ENCODE measurements at places on chromosomes 7 and 10. TPM values are rescaled to one million over a fixed set of nuclear protein-coding genes. Genes with fewer than 3 reads are reported as not detected.

The PTF1A gene
- total RNA-seq = not detected

The WDFY4 gene
- 560 TPM for total RNA-seq

The CPN1 gene
- total RNA-seq = not detected

GRCh38 chr10:103197174-103197573 lies 4.1 kb upstream of the NT5C2 start:
- H3K27ac ChIP-seq = no peak overlapping the region
- H3K36me3 ChIP-seq = no peaks in the 10 kb centered on the region
- H3K4me3 ChIP-seq = no peak overlapping the region
- peaks cover 11% of the 10 kb centered on the region for H3K4me1 ChIP-seq
- DNase-seq = no peak
- H3K27me3 ChIP-seq = no peaks in the 10 kb centered on the region

DNA sequence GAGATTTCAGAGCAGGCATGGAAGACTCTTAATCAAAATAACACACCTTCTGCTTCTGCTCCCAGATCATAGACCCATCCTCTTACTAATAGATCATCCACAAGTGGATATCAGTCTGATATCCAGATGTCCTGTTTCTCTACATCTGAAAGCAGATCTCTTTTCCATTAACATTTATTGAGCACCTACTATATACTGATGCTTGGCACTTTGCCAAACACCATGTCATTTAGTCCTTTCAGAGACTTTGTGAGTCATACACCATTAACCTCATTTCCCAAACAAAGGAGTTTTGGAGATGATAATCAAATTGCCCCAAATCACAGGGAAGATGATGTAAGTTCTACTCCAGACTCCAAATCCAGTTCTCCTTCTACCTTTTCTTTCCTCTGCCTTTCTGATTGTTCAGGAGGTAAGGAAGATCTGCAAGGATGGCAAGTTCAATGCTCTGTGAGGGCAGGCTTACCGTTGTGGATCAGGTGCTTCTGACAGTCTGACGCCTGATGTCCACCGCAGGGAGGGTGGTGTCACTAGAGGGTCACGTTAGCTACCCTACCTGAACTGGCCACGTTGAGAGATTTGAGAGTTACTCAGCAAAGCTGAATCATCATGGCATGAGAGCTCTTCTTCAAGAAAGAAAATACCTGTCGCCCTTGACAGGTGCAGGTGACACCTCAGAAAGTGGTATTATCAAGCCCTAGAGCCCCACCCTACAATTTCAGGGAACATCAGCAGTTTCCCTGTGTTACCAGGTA lies 269.6 kb upstream of the ZMIZ1 start:
- H3K27ac ChIP-seq = no peak overlapping the region
- no peaks in the 10 kb centered on the region for H3K27me3 ChIP-seq
- H3K4me3 ChIP-seq = no peak overlapping the region
- H3K4me1 ChIP-seq = no peaks in the 10 kb centered on the region

- H3K27me3 ChIP-seq = no peaks in the 10 kb centered on the region
- DNase-seq = peak; percentile 30
- H3K27ac ChIP-seq = no peak overlapping the region
- no peaks in the 10 kb centered on the region for H3K36me3 ChIP-seq
These were observed 78.7 kb downstream of the FAM107B start for GRCh38 chr10:14695847-14696480.

- no peak for DNase-seq
- H3K4me1 ChIP-seq = no peaks in the 10 kb centered on the region
- no peaks in the 10 kb centered on the region for H3K27me3 ChIP-seq
- no peak overlapping the region for H3K4me3 ChIP-seq
These were observed 18.3 kb upstream of the ST8SIA6 start for GRCh38 chr10:17472481-17473227.

DNA sequence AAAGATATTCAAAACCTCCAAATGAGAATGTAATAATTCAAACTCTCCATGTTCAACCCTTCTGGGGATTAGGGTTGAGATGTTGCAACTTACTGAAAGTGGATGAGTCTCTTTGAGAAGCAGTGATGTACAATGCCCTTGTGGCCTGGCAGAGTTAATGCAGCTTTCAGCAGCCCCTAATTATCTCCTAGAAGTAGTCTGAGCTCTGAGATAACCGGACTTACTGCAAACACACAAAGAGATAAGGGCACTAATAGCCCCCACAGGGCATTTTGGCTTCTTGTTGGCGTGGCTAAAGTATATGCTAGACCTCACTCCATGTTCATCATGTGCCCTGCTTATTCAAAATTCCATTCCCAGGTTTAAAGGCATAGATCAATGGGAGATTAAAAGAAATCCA lies 404.7 kb downstream of the NEBL start:
- no peaks in the 10 kb centered on the region for H3K36me3 ChIP-seq
- H3K4me1 ChIP-seq = no peaks in the 10 kb centered on the region
- no peaks in the 10 kb centered on the region for H3K27me3 ChIP-seq
- H3K4me3 ChIP-seq = no peak overlapping the region

- no peak overlapping the region for H3K4me3 ChIP-seq
- H3K36me3 ChIP-seq = no peaks in the 10 kb centered on the region
- no peak for DNase-seq
- no peaks in the 10 kb centered on the region for H3K27me3 ChIP-seq
These were observed 31.0 kb downstream of the C7orf33 start for GRCh38 chr7:148621563-148621962.

Measured in B cell (primary cell).